Cardiac muscle cell (in vitro differentiated cells and primary cell): ENCODE measurements at places on chromosomes 16 and 17. TPM values are rescaled to one million over a fixed set of nuclear protein-coding genes. Genes with fewer than 3 reads are reported as not detected.

GRCh38 chr17:61494325-61495160 lies 42.3 kb downstream of the TBX4 start:
- no peak for DNase-seq

DNA sequence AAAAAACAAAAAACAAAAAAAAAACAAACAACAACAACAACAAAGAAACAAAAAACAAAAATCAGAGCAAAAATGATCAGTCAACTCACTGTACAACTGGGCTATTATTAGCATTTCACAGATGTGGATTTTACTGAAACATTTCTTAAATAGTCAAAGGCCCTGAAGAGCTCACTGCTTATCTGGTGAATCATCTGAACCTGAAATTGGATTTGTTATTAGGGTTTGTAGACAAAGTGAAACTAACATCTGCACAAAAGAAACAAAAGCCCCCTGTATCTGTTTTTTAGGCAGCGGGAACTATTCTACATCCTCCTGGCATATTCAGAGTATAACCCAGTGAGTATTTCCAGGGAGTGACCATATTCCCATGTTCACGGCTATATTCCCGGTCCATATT lies 32.6 kb upstream of the KSR1 start:
- DNase-seq: no peak

- no peak for DNase-seq
Measured at GRCh38 chr16:54594601-54595391, 308.2 kb upstream of the IRX3 start.

DNA sequence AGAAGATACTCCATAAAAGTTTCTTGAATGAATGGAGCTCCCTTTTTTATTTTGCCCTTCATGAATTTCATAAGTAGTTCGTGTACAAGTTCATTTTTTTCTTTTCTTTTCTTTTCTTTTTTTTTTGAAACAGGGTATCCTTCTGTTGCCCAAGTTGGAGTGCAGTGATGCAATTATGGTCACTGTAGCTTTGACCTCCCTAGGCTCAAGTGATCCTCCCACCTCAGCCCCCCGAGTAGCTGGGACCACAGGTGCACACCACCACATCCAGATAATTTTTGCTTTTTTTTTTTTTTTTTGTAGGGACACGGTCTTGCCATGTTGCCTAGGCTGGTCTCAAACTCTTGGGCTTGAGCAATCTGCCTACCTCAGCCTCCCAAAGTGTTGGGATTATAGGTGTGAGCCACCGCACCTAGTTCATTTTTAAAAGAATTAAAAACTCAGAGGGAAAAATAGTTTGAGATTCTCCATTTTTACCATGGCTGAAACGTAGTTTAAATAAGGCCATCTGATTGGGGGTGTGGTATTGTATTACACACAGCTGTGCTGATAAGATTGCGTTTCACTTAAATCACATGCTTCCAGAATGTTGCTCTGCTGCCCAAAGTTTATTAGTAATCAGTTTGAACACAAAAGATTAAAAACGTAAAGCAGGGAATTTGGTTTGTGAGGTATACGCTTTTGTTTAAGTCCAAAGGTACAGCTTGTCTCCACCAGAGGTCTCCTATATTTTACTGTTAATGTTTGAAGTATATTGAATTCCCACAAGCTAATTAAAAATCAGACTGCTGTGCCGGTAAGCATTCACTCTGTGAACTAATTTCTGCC lies 154.1 kb downstream of the SOCS1 start:
- DNase-seq: no peak

- no peak for DNase-seq
Measured at GRCh38 chr16:3001316-3001715, 11.4 kb upstream of the CLDN9 start.

DNA sequence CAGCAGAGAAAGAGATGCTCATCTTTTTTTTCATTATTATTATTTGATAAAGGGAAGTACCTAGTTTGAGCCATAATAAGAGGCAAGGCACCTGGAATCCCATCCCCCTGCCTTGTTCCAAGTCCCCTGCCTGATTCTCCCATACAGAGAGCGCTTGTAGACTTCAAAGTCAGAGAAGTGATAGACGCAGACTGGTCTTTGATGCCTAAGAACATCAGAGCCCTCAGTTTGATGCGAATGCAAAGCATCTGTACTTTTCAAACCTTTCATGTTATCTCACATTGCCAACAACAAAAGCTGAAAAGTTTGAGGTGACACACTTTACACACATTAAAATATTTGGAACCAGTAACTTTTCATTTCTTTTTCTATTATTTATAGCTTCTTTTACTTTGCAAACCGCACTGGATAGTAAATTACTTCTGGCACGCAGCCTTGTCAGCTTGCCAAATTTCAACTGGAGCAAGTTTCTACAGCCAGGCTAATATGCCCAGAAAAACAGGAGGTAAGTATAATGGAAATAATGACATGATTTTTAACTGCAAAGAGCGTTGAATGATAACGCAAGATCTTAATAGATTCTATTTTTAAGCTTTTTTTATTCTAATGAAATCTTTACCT lies 5.9 kb upstream of the UTP6 start:
- no peak for DNase-seq

DNA sequence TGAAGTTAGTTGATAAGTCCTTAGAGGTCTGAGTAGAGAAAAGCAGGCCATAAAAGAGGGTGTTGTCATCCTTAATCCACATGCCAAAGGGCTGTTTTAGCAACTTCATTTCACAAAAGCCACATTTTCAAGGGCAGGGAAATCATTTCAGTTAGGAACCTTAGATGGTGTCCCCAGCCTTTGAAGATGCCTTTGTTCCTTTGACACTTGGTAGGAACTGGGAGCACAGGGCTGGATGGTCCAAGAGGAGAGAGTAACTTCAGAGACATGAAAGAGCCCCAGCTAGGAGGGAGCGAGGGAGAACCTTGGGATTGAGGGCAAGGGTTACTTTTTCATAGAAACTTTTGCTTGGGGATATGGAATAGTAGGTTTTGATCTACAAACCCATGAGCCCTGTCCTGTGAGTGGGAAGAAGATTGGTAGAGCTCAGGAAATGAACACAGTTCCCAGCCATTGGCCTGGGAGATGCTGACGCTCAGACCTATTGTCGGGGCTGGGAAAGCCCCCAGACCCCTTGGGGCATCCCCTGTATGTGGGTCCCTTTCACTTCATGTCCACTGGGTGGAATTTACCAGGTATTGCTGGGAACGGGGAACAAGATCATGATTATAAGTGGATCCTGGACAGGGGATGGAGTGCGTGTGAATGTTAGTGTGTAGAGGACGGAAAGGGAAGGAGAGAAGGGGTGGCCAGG lies 18.9 kb downstream of the MSI2 start:
- DNase-seq: no peak

GRCh38 chr17:66814026-66814425 lies 20.9 kb upstream of the CACNG5 start:
- no peak for DNase-seq

DNA sequence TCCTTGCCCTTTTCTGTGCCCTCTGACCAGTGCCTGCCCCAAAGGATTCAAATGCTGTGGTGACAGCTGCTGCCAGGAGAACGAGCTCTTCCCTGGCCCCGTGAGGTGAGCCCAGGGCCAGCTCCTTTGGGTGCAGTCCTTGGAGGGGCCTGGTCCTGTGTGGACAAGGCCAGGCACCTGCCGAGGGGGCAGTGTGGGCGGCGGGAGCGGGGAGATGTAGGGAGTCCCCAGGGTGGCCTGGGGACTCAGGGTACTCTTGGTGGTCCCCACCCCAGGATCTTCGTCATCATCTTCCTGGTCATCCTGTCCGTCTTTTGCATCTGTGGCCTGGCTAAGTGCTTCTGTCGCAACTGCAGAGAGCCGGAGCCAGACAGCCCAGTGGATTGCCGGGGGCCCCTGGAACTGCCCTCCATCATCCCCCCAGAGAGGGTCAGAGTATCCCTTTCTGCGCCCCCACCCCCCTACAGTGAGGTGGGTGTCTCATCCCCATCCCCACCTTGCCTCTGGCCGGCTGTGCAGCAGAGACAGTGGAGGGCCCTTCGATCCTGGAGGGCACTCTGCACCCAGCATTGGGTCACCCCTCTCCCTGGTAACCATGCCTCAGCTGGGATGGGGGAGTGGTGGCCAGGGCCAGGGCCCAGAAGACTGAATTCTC lies 4.4 kb downstream of the TMEM92 start:
- DNase-seq: no peak

Gene KRT40
- not detected in 2 replicates for polyA plus RNA-seq

Gene GRB7
- 1.8 and 5.6 TPM in 2 replicates for polyA plus RNA-seq

Gene TLCD1
- 7.2 and 15.4 TPM in 2 replicates for polyA plus RNA-seq

Gene CDH15
- polyA plus RNA-seq: 0.78 and 1.4 TPM in 2 replicates

Gene APRT
- polyA plus RNA-seq: 169 and 193 TPM in 2 replicates

Gene SECTM1
- polyA plus RNA-seq: not detected in 2 replicates

Gene KRT20
- polyA plus RNA-seq: not detected in 2 replicates

Gene MYH13
- polyA plus RNA-seq: not detected in 2 replicates

Gene CD300H
- polyA plus RNA-seq: not detected in 2 replicates

Gene YBX2
- polyA plus RNA-seq: 20.9 and 32.7 TPM in 2 replicates

Gene SLC12A3
- not detected in 2 replicates for polyA plus RNA-seq

Gene HS3ST2
- not detected in 2 replicates for polyA plus RNA-seq

Gene TPSG1
- polyA plus RNA-seq: 0.77 and 0.81 TPM in 2 replicates

Gene AMDHD2
- 25.0 and 30.2 TPM in 2 replicates for polyA plus RNA-seq
